Cardiac septum (tissue), 1 donor: ENCODE measurements at places on chromosomes 4 and X. TPM values are rescaled to one million over a fixed set of nuclear protein-coding genes. Genes with fewer than 3 reads are reported as not detected.

- no peak for DNase-seq
Measured at GRCh38 chr4:38930707-38931106, 63.1 kb downstream of the FAM114A1 start.

DNA sequence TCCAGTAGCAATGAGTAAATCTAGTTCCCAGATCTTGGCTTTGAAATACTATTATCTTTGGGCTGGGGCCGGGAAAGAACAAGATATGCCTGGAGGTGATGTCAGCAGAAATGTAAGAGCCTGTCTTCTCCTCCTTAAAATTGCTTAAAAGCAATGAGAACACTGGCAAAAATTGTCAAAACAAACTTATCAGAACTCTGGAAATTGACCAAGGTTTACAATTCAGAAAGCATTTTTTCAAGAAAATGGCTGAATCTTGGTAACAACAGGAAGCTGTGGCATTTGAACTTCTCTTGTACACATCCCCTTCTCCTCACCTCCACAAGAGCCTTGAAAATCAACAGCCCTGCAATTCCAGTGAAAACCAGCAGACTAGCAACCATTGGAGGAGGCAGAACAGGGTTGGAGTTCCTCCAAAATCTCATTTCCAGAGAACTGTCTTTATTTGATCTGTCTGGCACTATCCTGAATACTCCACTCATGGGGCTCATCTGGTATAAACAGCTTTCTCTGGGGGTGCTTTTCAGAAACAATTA lies 13.5 kb downstream of the TIMP1 start:
- DNase-seq, result no peak

DNA sequence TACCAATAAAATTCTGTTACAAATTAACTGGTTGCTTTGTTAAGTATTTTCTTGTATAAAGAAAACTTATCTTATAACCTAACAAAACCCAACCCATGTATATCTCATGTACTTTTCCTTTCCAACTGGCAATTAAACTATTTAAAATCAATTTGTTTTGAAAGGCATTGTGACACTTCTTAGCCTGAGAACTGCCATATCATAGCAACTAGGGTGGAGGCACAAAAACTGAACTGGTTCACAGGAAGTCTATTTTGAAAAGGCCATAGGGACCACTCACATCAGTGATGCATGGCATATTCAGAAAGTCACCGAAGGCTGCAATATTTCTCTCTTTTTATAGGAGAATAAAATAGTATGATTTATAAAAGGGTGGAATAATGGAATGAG lies 40.5 kb upstream of the ARSJ start:
- no peak for DNase-seq

DNA sequence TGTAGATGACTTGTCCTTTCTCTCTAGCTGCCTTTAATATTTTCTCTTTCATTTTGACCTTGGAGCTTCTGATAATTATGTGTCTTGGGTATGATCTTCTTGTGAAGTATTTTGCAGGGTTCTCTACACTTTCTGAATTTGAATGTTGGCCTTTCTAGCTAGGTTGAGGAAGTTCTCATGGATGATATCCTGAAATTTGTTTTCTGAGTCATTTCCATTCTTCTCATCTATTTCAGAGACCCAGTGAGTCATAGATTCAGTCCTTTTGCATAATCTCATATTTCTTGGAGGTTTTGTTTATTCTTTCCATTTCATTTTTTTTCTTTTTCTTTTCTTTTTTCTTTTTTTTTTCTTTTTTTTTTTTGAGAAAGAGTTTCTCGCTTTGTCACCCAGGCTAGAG lies 585.7 kb upstream of the PABPC4L start:
- DNase-seq, result no peak

NSG1 gene
- 2.6 TPM for total RNA-seq

RPL9 gene
- 532 TPM for total RNA-seq

PCDH18 gene
- total RNA-seq, result 4.9 TPM
